ENCODE measurements at places on chromosomes 12 and 14. TPM values are rescaled to one million over a fixed set of nuclear protein-coding genes. Genes with fewer than 3 reads are reported as not detected.

GZMB gene
- not detected for total RNA-seq

HOXC9 gene
- not detected for total RNA-seq

COCH gene
- 3.2 TPM for total RNA-seq

HHIPL1 gene
- total RNA-seq = 0.14 TPM

FAM186B gene
- 1.6 TPM for total RNA-seq

DNA sequence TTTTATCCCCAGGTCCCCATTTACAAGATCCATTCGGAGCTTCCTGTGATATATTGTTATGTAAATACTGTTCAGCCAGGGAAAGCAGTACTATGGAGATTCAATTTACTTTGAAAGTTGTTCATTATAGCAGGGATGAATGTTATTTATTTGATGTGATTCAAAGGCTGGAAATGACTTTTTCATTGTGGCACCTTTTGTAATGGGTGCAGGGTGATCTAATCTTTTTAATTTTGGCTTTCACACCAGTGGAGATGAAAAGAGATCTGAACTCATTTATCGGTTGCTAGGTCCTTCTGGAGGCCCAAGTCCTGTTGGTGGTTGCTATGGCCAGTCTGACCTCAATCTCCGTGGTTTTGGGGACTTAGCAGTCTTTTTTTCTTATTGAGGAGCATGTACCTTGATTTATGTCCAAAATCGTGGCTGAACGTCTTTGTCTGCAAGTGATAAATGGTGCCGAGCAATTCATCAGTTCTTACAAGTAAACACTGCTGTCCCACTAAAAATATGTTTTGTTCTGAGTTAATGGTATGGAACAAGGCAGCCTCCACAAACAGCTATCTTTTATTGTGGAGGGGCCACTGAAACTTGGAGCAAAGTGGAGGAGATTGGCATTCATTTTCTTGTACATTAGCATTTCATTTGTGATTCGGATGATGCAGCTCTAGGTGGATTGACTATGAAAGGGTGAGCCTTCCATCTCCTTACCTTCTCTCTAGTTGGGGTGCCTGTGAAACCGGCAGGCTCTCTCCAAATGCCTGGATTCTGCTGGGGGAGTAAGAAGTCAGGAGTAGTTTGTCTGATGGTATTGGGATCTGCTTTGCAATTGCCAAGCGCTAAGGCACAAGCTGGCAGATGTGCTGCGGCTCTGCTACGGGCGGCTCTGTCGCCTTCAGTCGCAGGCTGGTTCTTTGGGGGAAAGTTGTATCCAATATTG is 2.0 kb downstream of the RMST start:
- H3K4me3 ChIP-seq = no peak overlapping the region
- H3K27me3 ChIP-seq = peaks cover 61% of the 10 kb centered on the region
- H3K36me3 ChIP-seq = no peaks in the 10 kb centered on the region
- DNase-seq = no peak
- H3K27ac ChIP-seq = no peak overlapping the region

DNA sequence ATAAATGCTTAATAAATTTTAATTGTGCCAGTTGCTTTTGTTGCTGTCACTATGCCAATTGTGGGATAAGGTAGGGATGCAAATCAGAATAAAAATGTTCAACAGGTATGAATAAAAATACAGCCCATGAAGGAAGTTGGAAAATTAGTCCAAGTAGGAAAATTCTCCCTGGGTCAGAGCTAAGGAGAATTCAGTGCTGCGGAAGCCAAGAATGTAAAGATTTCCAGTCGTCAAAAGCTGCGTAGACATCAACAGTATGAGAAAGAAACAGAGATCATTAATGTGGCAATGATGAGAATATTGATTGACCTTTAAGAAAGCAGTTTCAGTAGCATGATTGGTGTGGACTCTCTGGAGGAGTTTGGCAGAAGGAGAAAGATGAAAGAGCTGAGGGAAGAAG is 87.9 kb downstream of the PLEKHA5 start:
- H3K4me3 ChIP-seq = no peak overlapping the region
- no peak for DNase-seq
- H3K36me3 ChIP-seq = no peaks in the 10 kb centered on the region
- peaks cover 5% of the 10 kb centered on the region for H3K4me1 ChIP-seq

DNA sequence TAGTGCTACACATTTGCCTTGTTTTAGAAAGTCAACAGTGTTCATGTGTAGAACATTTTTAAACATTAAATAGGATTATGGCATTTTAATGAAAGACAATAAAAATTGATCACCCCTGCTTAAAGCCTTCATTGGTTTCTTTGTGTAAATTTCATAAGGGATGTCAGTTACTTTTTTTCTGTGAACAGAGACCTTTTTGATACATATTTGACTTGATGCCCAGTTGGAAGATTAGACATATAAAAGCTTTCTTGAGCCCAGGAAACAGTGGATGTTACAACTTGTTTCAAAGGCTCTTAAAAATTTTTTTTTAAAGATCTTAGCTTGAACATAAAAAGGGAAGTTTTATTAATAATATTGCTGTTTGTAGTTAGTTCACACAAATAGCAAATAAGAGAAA is 168.7 kb upstream of the PDZRN4 start:
- no peaks in the 10 kb centered on the region for H3K27me3 ChIP-seq
- no peak for DNase-seq
- H3K36me3 ChIP-seq = no peaks in the 10 kb centered on the region
- H3K4me1 ChIP-seq = no peaks in the 10 kb centered on the region
- no peak overlapping the region for H3K4me3 ChIP-seq
- H3K27ac ChIP-seq = no peak overlapping the region

DNA sequence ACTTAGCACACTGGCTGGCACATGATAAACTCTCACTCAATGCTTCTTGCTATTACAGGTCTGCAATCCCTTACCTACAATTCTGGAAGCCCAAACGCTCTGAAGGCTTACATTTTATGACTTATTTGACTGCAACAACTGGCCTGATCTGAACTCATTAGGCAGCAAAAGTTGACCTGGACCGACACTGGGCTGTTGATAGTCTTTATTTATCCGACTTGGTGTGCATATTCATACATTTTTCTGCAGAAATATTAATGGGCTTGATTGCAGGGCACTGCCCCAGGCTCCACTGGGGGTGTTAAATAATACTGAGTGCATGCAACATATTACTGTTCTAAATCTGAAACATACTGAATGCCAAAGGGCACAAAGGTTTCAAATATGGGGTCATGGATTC is 1076.7 kb downstream of the BCL11B start:
- H3K27me3 ChIP-seq = no peaks in the 10 kb centered on the region
- no peaks in the 10 kb centered on the region for H3K36me3 ChIP-seq
- H3K4me1 ChIP-seq = no peaks in the 10 kb centered on the region
- no peak overlapping the region for H3K4me3 ChIP-seq
- no peak for DNase-seq
- H3K27ac ChIP-seq = no peak overlapping the region

DNA sequence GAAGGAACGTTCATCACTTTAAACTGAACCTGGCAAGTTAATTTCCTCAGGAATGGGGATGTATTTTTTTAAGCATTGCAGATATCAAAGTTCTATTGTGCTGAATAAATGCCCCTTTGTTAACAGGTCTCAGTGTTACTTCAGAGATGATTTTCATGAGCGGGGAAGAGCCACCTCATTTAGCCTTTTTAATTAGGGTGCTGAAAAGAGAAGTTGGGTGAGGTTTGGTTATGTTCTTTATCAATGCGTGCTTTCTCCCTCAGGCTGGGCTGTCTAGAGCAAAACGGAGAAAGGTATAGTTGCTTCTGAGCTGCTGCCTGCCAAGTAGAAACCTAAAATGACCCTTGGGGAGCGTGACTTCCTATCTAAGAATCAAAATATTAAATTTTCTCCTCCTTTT is 8.0 kb upstream of the HIP1R start:
- H3K27ac ChIP-seq = no peak overlapping the region
- peaks cover 8% of the 10 kb centered on the region for H3K4me1 ChIP-seq
- no peak for DNase-seq
- peaks cover 28% of the 10 kb centered on the region for H3K27me3 ChIP-seq
- H3K4me3 ChIP-seq = no peak overlapping the region

DNA sequence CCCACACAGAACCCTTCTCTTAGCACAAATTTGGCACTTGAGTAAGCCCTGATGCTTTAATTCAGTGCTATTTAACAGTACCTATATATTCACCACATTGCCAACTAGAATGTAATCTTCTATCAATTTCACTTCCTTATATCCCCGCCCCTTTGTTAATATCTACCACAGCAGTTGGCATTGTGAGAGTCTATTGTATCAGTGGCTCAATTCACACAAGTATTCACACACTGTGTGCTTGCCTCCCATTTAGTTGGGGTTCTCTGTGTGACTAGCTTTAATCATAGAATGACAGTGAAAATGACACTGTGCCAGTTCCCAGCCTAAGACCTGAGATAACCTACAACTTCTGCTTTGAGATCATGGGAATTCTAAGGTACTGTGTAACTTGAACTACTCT is 103.1 kb downstream of the SEC23A start:
- no peak overlapping the region for H3K27ac ChIP-seq
- no peaks in the 10 kb centered on the region for H3K27me3 ChIP-seq
- DNase-seq = no peak
- H3K4me1 ChIP-seq = no peaks in the 10 kb centered on the region
- no peak overlapping the region for H3K4me3 ChIP-seq
- no peaks in the 10 kb centered on the region for H3K36me3 ChIP-seq

DNA sequence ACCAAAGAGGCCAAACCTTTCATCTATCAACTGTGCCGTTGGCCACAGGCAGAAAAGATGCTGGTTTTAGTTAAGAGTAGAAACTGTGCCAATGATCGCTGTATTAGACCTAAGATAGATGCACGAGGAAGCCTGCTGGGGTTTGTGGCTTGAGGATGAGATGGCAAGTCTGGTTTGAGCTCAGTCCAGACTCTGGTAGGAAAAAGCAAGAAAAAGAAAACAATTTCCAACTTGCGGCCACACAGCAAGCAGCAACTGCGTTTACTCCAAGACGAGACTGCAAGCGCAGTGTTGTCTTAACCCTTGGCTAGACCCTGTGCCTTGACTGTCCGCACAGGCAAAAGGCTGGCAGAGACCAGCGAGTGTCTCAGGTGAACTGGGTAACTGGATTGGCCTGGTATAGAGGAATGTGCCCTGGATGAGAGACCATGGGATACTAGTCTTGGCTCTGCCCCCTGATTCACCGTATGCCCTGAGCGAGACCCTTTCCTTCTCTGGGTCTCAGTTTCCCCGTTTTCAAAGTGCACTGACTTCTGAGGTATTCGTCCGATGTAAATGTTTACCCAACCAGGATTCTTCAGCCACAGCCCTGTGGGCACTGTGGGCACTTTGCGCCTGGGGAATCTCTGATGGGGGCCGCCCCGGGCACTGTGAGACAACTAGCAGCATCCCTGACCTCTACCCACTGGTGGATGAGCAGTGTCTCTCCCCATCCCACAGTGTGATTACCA is 113.4 kb downstream of the DICER1 start:
- no peak for DNase-seq
- no peak overlapping the region for H3K27ac ChIP-seq
- H3K36me3 ChIP-seq = no peaks in the 10 kb centered on the region
- no peaks in the 10 kb centered on the region for H3K4me1 ChIP-seq

GRCh38 chr14:39029789-39030188 is 73.2 kb downstream of the SEC23A start:
- no peaks in the 10 kb centered on the region for H3K27me3 ChIP-seq
- no peak for DNase-seq
- no peak overlapping the region for H3K27ac ChIP-seq
- peaks cover 17% of the 10 kb centered on the region for H3K4me1 ChIP-seq
- H3K36me3 ChIP-seq = peaks cover 20% of the 10 kb centered on the region

- H3K36me3 ChIP-seq = no peaks in the 10 kb centered on the region
- no peak overlapping the region for H3K4me3 ChIP-seq
- no peak overlapping the region for H3K27ac ChIP-seq
- peaks cover 30% of the 10 kb centered on the region for H3K27me3 ChIP-seq
- DNase-seq = peak; percentile 56
- H3K4me1 ChIP-seq = no peaks in the 10 kb centered on the region
Measured at GRCh38 chr12:78898416-78898815, 33.8 kb downstream of the SYT1 start.

- no peaks in the 10 kb centered on the region for H3K36me3 ChIP-seq
- no peak overlapping the region for H3K4me3 ChIP-seq
- no peak overlapping the region for H3K27ac ChIP-seq
- no peaks in the 10 kb centered on the region for H3K4me1 ChIP-seq
- no peak for DNase-seq
Measured at GRCh38 chr12:3727354-3727753, 25.6 kb downstream of the CRACR2A start.

- peak; percentile 13 for DNase-seq
- no peaks in the 10 kb centered on the region for H3K36me3 ChIP-seq
- H3K27me3 ChIP-seq = peaks cover 14% of the 10 kb centered on the region
- no peak overlapping the region for H3K4me3 ChIP-seq
- H3K27ac ChIP-seq = no peak overlapping the region
Measured at GRCh38 chr14:25121337-25122129, 71.6 kb upstream of the STXBP6 start.

- no peak overlapping the region for H3K27ac ChIP-seq
- H3K36me3 ChIP-seq = no peaks in the 10 kb centered on the region
- no peaks in the 10 kb centered on the region for H3K27me3 ChIP-seq
- no peaks in the 10 kb centered on the region for H3K4me1 ChIP-seq
- H3K4me3 ChIP-seq = no peak overlapping the region
Measured at GRCh38 chr12:60194678-60195077, 598.8 kb downstream of the SLC16A7 start.

- peak; percentile 55 for DNase-seq
- H3K27me3 ChIP-seq = no peaks in the 10 kb centered on the region
- H3K4me1 ChIP-seq = peaks cover 52% of the 10 kb centered on the region
- H3K27ac ChIP-seq = peak overlapping the region; percentile 87
- H3K36me3 ChIP-seq = peaks cover 3% of the 10 kb centered on the region
Measured at GRCh38 chr12:53070877-53071492, 8.2 kb downstream of the SPRYD3 start.

- no peaks in the 10 kb centered on the region for H3K36me3 ChIP-seq
- H3K27ac ChIP-seq = no peak overlapping the region
- H3K4me3 ChIP-seq = no peak overlapping the region
- no peaks in the 10 kb centered on the region for H3K27me3 ChIP-seq
- no peak for DNase-seq
Measured at GRCh38 chr14:39668449-39668848, 236.2 kb upstream of the FBXO33 start.

GRCh38 chr12:45913631-45914030 is 76.7 kb downstream of the SCAF11 start:
- H3K4me3 ChIP-seq = no peak overlapping the region
- no peak overlapping the region for H3K27ac ChIP-seq
- H3K36me3 ChIP-seq = peaks cover 4% of the 10 kb centered on the region

GRCh38 chr12:58341791-58342190 is 400.4 kb downstream of the ATP23 start:
- DNase-seq = peak; percentile 71
- H3K27ac ChIP-seq = no peak overlapping the region
- H3K27me3 ChIP-seq = no peaks in the 10 kb centered on the region
- H3K4me3 ChIP-seq = no peak overlapping the region
- no peaks in the 10 kb centered on the region for H3K36me3 ChIP-seq
- no peaks in the 10 kb centered on the region for H3K4me1 ChIP-seq

- DNase-seq = no peak
- H3K27me3 ChIP-seq = no peaks in the 10 kb centered on the region
- H3K4me3 ChIP-seq = no peak overlapping the region
- no peaks in the 10 kb centered on the region for H3K4me1 ChIP-seq
- H3K27ac ChIP-seq = no peak overlapping the region
- H3K36me3 ChIP-seq = no peaks in the 10 kb centered on the region
Measured at GRCh38 chr14:92563359-92563758, 49.8 kb downstream of the RIN3 start.

Measured in cardiac muscle cell (in vitro differentiated cells and primary cell).